ENCODE measurements at places on chromosomes 11 and 22. TPM values are rescaled to one million over a fixed set of nuclear protein-coding genes. Genes with fewer than 3 reads are reported as not detected.

Gene SELENOH
- total RNA-seq, result 290 TPM

Gene C11orf91
- total RNA-seq, result not detected

- DNase-seq, result no peak
These were observed 13.0 kb downstream of the GALNT18 start for GRCh38 chr11:11608783-11609232.

- no peak for DNase-seq
These were observed 36.8 kb downstream of the WNT11 start for GRCh38 chr11:76169473-76169896.

Gene MMP12
- total RNA-seq, result not detected

DNA sequence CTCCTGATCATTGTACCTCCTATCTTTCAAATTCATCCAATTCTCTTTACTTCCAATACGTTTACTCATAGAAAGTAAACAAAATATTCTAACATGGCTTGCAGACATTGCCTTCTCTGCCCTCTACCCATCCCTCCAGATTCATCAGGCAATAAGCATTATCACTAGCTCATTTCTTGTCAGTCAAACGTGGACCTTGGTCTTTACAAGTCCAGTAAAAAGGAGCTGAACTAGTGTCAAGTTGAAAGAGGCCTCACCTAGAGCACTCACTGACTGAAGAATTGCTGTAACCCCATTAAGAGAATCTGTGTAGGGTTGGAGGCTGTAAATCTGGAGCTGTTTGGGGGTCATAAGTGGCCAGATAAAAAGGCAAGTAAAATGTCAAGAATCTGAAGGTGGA lies 435.0 kb upstream of the CCDC179 start:
- DNase-seq, result no peak

Gene IL18BP
- 6.9 TPM for total RNA-seq

All from activated naive CD8-positive, alpha-beta T cell treated with anti-CD3 and anti-CD28 coated beads for 36 hours (primary cell).